ENCODE measurements at places on chromosomes 5 and 9. TPM values are rescaled to one million over a fixed set of nuclear protein-coding genes. Genes with fewer than 3 reads are reported as not detected.

DNA sequence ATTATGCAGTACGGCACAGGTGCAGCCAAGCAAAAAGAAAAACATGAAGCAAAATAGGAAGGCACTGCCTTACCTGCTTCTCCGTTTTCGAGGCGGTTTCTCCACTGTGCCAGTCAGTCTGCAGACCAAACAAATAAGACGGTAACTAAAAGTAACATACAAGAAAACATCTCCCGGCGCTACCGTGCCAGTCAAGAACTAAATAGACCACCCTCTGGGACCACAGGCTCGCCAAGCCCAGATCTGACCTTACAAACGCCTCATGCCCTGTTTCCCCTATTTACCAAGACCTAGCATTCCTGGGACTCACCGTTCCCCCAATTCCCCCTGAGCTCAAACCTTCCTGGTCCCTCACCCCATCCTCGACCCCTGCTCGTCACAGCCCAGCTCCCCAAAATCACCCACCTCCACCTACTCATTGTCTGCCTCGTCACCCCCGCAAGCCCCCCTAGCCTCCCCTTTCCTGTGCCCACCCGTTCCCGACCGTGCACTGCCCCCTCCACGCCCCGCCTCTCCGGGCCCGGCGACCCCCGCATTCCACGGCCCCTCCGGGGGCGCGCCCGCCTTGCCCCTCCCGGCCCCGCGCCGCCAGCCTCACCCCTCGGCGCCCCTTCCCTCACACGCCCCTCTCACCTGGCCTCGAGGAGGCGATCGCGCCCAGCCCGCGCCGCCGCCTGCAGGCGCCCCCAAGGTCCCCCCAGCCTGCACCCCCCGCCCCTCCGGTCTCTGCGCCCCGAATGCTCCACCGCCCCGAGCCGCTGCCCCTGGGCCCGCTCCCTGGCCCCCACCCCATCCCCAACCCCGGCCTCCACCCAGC, 560 bp downstream of the SCAI start:
- H3K4me3 ChIP-seq, result peak overlapping the region; percentile 86
- DNase-seq, result peak; percentile 66
- no peaks in the 10 kb centered on the region for H3K27me3 ChIP-seq
- H3K27ac ChIP-seq, result peak overlapping the region; percentile 87
- H3K36me3 ChIP-seq, result no peaks in the 10 kb centered on the region

DNA sequence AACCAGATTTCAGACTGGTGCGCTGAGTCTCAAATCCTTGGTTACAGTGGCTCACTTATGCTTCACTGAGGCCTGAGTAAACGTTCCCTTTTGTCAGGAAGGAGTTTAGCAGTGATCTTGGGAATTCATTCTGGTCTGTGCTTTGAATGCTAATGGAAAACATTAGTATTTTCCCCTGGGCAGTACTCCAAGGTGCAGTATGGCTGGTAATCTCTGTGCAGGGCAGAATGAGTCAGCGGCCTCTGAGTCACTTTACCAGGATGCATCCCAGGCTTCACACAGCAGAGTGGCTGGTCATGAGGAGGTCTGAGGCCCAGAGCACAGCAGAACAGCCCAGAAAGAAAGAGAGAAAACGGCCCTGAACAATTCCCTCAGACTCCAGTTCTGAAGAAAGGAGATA, 54.0 kb downstream of the PCA3 start:
- H3K4me1 ChIP-seq, result peaks cover 71% of the 10 kb centered on the region
- peaks cover 14% of the 10 kb centered on the region for H3K36me3 ChIP-seq
- no peaks in the 10 kb centered on the region for H3K27me3 ChIP-seq
- no peak overlapping the region for H3K4me3 ChIP-seq
- peak overlapping the region; percentile 86 for H3K27ac ChIP-seq
- peak; percentile 95 for DNase-seq

- no peaks in the 10 kb centered on the region for H3K4me1 ChIP-seq
- no peak overlapping the region for H3K4me3 ChIP-seq
- no peak overlapping the region for H3K27ac ChIP-seq
- no peak for DNase-seq
Observed at GRCh38 chr5:74892921-74893320, 26.7 kb upstream of the FAM169A start.

DNA sequence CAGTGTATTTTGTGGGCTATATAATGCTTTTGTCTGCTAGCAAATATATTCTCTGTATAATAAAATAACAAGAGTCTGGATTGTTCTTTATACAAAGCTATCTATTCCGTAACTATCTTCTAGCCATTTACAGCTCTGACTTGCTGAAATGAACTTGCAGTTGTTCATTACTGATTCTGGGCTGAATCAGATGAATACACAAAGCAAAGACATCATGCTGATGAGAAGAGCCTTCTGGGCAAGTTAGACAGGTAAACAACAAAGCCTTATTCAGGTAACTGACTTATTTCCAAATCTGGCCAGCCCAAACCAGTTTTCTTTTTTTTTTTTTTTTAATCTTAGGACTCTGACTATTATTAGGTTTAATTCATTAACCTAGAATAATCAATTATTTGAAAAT, 255.5 kb downstream of the KIAA0825 start:
- no peak for DNase-seq
- no peaks in the 10 kb centered on the region for H3K36me3 ChIP-seq
- H3K4me3 ChIP-seq, result no peak overlapping the region
- H3K4me1 ChIP-seq, result no peaks in the 10 kb centered on the region

DNA sequence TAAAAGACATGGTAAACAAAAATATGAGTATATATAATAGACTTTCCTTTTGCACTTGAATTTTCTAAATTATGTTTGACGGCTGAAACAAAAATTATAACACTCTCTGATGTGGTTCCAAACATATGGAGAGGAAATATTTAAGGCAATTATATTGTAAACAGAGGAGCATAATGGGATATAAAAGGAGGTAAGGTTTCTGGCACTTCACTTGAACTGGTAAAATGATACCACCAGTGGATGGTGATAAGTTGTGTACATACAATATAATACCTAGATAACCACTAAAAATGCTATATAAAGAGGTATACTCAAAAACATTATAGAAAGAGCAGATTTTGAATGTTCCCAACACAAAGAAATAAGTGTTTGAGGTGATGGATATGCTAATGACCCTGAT, 192.9 kb upstream of the RAD23B start:
- H3K4me3 ChIP-seq, result no peak overlapping the region
- no peak overlapping the region for H3K27ac ChIP-seq
- no peaks in the 10 kb centered on the region for H3K36me3 ChIP-seq

GRCh38 chr9:36656842-36657241, 84.1 kb downstream of the MELK start:
- H3K27me3 ChIP-seq, result no peaks in the 10 kb centered on the region
- no peak for DNase-seq
- no peak overlapping the region for H3K27ac ChIP-seq

- no peak overlapping the region for H3K4me3 ChIP-seq
- no peak overlapping the region for H3K27ac ChIP-seq
- DNase-seq, result no peak
Observed at GRCh38 chr5:155263381-155263780, 249.8 kb downstream of the KIF4B start.

DNA sequence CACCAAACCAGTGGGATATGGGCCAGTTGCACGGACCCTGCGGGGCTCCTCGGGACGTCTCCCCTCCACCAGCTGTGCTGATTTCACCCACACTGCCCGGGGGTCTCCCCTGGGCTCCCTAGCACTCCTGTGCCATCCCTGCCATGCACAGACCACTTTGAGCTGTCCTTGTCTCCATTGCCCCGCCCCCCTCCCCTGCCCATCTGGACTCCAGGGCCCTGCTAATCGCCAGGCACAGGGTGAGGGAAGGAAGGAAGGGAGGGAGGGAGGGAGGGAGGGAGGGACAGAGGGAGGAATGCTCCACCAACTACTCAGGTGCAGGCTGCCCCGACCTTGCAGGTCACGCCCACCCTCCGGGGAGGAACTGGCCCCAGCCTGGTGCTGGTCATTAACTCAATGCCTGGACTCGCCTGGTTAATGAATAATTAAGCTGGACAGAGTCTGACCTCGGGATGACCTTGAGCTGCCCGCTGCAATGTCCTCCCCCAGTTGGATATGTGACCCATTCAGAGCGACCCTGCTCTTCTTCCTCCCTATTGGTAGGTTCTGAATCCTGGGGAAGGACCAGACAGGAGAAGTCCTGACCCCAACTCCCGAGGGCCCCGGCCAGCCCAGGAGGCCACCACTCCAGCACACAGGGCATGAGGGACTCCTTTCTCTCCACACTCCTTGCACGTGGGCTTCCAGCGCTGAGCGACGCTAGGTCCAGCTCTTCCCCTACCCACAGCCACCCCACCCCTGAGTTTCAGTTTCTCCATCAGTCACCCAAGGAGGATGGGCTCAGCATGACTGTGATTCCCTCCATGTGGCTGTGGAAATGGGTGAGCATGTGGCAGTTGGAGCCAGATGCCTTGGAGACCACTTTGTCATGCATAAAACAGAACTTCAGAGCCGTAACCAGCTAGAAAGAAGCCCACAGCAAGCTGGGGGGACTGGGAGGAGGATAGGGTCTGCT, 62.1 kb downstream of the C9orf50 start:
- no peaks in the 10 kb centered on the region for H3K4me1 ChIP-seq
- no peaks in the 10 kb centered on the region for H3K27me3 ChIP-seq
- H3K4me3 ChIP-seq, result no peak overlapping the region
- no peaks in the 10 kb centered on the region for H3K36me3 ChIP-seq

DNA sequence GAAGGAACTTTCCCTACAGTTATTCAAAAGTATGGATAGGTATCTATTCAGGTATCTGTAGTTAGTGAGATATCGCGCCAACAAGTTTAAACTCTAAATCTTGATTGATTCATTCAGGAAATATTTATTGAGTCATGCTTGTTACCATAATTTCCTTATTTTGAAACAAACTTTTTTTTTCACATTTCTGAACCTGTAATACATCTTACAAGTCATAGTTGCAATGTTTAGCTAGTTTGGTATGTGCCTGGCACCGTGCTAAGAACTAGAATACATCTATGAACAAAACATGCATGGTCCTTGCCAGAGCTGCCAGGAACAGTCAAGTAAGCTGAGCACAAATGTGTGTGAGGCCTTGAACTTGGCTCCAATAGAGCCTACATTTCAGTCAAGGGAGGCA, 226.4 kb downstream of the PCSK5 start:
- H3K4me1 ChIP-seq, result peaks cover 36% of the 10 kb centered on the region
- H3K27ac ChIP-seq, result no peak overlapping the region
- no peaks in the 10 kb centered on the region for H3K36me3 ChIP-seq
- DNase-seq, result no peak
- H3K4me3 ChIP-seq, result no peak overlapping the region

- no peak overlapping the region for H3K4me3 ChIP-seq
- no peak overlapping the region for H3K27ac ChIP-seq
- DNase-seq, result no peak
- no peaks in the 10 kb centered on the region for H3K4me1 ChIP-seq
- no peaks in the 10 kb centered on the region for H3K36me3 ChIP-seq
- H3K27me3 ChIP-seq, result no peaks in the 10 kb centered on the region
Observed at GRCh38 chr5:44511596-44511995, 122.4 kb upstream of the FGF10 start.

DNA sequence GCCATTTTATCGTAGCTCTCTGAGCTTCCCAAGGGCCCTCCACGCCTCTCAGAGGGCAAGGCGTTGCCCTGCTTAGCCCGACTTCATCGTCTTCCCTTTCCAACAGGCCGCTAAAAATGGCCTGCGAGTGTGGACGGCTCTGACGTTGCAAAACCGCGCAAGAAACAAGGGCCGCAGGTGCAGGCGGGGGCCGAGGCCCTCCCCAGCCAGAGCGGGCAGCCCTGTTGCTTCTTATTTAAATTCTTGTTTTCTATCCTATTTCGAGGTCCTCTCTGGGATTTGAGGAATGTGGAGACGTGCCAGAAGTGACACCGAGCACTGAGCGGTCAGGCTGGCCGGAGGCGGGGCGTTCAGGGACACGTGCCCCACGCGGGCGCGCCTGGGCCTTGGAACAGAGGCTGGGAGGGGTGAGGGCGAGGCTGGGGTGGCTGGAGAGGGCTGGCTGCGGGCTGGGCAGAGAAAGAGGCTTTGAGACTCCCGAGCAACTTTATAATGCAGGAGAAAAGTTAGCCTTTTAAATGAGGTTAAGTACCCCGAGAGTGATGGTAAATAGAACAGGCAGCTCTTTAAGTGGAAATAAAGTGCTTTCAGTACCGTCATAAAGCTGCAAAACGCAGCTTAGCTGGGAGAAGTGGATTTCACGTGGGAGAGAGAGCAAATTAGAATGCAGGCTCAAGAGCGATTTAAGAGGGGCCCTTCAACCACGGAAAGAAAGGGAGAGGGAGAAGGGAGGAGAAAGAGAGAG, 243.6 kb downstream of the AUH start:
- no peaks in the 10 kb centered on the region for H3K36me3 ChIP-seq
- no peaks in the 10 kb centered on the region for H3K4me1 ChIP-seq
- peak overlapping the region; percentile 38 for H3K4me3 ChIP-seq
- DNase-seq, result peak; percentile 92

GRCh38 chr5:153658606-153659005, 168.1 kb downstream of the GRIA1 start:
- H3K27ac ChIP-seq, result no peak overlapping the region
- H3K36me3 ChIP-seq, result no peaks in the 10 kb centered on the region
- H3K4me3 ChIP-seq, result no peak overlapping the region
- no peaks in the 10 kb centered on the region for H3K4me1 ChIP-seq
- DNase-seq, result no peak

DNA sequence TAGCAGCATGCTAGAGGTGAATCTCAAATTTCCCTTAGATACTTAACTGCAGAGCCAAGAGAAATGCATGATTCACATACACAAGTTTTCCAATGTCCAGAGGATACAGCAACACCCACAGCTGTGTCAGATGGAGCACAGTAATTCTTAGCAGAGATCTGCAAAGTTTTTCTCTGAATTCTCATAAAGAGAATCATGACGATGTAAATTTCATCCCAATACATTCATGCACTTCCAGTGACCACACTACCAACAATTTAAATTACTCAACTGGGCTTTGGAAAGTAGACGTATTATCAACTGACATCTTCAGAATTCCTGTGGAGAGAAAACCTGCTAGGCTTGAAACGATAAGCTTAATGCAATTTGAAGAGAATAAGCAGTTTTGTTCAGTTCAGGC, 378.8 kb upstream of the TLE4 start:
- no peaks in the 10 kb centered on the region for H3K27me3 ChIP-seq
- DNase-seq, result no peak
- H3K4me1 ChIP-seq, result no peaks in the 10 kb centered on the region
- no peak overlapping the region for H3K4me3 ChIP-seq
- H3K27ac ChIP-seq, result no peak overlapping the region

DNA sequence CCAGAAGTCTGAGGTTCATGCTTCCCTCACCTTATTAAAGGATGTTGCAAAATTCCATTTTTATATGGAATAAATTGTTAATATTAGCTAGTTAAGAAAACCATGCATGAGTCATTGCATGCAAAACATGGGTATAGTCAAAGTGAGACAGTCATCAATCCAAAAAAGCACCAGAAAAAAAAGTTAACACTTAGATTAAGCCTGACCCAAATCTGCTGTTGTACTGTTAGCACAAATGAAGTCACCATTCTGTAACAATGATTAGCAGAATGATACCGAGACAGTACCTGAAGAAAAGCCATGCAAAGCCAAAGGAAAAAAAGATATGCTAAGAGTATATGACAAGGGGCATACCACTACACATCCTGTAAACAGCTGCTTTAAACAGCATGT, 49.5 kb downstream of the PKD2L2 start:
- H3K27me3 ChIP-seq, result no peaks in the 10 kb centered on the region
- H3K4me1 ChIP-seq, result no peaks in the 10 kb centered on the region
- DNase-seq, result no peak
- no peak overlapping the region for H3K4me3 ChIP-seq
- H3K36me3 ChIP-seq, result peaks cover 76% of the 10 kb centered on the region

The KLF4 gene
- total RNA-seq, result 35.4 TPM

The TUSC1 gene
- 17.7 TPM for total RNA-seq

The MCC gene
- 13.0 TPM for total RNA-seq

The RORB gene
- total RNA-seq, result 1.1 TPM
